ENCODE measurements at places on chromosomes 3 and 15. TPM values are rescaled to one million over a fixed set of nuclear protein-coding genes. Genes with fewer than 3 reads are reported as not detected.

IL20RB gene
- 0.45 TPM for polyA plus RNA-seq

MYL3 gene
- polyA plus RNA-seq: not detected

EID1 gene
- polyA plus RNA-seq: 183 TPM

MYO5C gene
- 0.48 TPM for polyA plus RNA-seq

FRMD4B gene
- polyA plus RNA-seq: 3.0 TPM

CCDC191 gene
- polyA plus RNA-seq: 1.2 TPM

POPDC2 gene
- polyA plus RNA-seq: 2.0 TPM

BBX gene
- 126 TPM for polyA plus RNA-seq

LTF gene
- polyA plus RNA-seq: not detected

TP63 gene
- polyA plus RNA-seq: 0.13 TPM

ELL3 gene
- 0.24 TPM for polyA plus RNA-seq

GOLGA6A gene
- not detected for polyA plus RNA-seq

PLA1A gene
- polyA plus RNA-seq: not detected

THBS1 gene
- polyA plus RNA-seq: 0.72 TPM

PRTG gene
- not detected for polyA plus RNA-seq

GOLGA8G gene
- polyA plus RNA-seq: not detected

C3orf70 gene
- polyA plus RNA-seq: not detected

CAND2 gene
- 2.1 TPM for polyA plus RNA-seq

ST3GAL6 gene
- not detected for polyA plus RNA-seq

ONECUT1 gene
- not detected for polyA plus RNA-seq

PLSCR4 gene
- polyA plus RNA-seq: not detected

SLC22A14 gene
- polyA plus RNA-seq: not detected

C3orf80 gene
- not detected for polyA plus RNA-seq

FBLN2 gene
- 3.2 TPM for polyA plus RNA-seq

ACTC1 gene
- not detected for polyA plus RNA-seq

SYNM gene
- polyA plus RNA-seq: 0.56 TPM

MKRN3 gene
- 3.0 TPM for polyA plus RNA-seq

ZBED2 gene
- 0.51 TPM for polyA plus RNA-seq

TRPM1 gene
- 0.03 TPM for polyA plus RNA-seq

C3orf52 gene
- polyA plus RNA-seq: 0.12 TPM

ITIH4 gene
- polyA plus RNA-seq: not detected

ZNF620 gene
- polyA plus RNA-seq: 2.9 TPM

NDUFB5 gene
- polyA plus RNA-seq: 66.5 TPM

LRTM1 gene
- not detected for polyA plus RNA-seq

TMEM45A gene
- polyA plus RNA-seq: not detected

PHC3 gene
- 48.3 TPM for polyA plus RNA-seq

PTH1R gene
- not detected for polyA plus RNA-seq

SLC6A20 gene
- not detected for polyA plus RNA-seq

MEIS2 gene
- polyA plus RNA-seq: not detected

PLA2G4E gene
- polyA plus RNA-seq: not detected

CLDN16 gene
- not detected for polyA plus RNA-seq

SST gene
- polyA plus RNA-seq: not detected

P3H2 gene
- not detected for polyA plus RNA-seq

EIF1B gene
- polyA plus RNA-seq: 57.1 TPM

TBC1D2B gene
- 26.4 TPM for polyA plus RNA-seq

GALNT15 gene
- not detected for polyA plus RNA-seq

CMTM6 gene
- polyA plus RNA-seq: 58.1 TPM

CLDN18 gene
- not detected for polyA plus RNA-seq

MAP2K5 gene
- 20.0 TPM for polyA plus RNA-seq

PEAK1 gene
- polyA plus RNA-seq: 2.2 TPM

GMNC gene
- polyA plus RNA-seq: not detected

GXYLT2 gene
- polyA plus RNA-seq: not detected

KLF15 gene
- polyA plus RNA-seq: not detected

WNT5A gene
- not detected for polyA plus RNA-seq

TM4SF18 gene
- polyA plus RNA-seq: not detected

Data from CD8-positive, alpha-beta memory T cell (primary cell).